ENCODE measurements at places on chromosomes 12 and 14.

DNA sequence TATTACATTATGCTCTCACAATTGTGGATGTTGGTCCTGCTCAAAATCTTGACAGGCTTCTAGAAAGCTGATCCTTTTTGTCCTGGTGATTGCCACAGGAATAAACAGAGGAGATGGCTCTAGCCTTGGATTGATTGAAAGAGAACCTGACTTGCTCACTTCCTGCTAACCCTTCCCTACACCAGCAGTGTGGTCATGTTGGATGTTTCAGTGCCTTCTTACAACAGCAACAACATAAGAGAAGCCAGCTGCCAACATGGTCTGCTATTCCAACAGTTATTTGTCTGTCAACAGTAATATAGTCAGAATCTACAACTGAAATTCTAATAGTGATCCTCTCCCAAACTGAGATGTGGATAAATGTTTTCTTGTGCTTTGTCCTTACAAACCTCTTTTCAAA lies 311.6 kb upstream of the DIO2 start:
- DNase-seq: no peak

GRCh38 chr14:102231476-102232347 lies 73.3 kb downstream of the MOK start:
- no peak for DNase-seq

GRCh38 chr12:110079477-110080400 lies 31.4 kb upstream of the C12orf76 start:
- no peak for DNase-seq

DNA sequence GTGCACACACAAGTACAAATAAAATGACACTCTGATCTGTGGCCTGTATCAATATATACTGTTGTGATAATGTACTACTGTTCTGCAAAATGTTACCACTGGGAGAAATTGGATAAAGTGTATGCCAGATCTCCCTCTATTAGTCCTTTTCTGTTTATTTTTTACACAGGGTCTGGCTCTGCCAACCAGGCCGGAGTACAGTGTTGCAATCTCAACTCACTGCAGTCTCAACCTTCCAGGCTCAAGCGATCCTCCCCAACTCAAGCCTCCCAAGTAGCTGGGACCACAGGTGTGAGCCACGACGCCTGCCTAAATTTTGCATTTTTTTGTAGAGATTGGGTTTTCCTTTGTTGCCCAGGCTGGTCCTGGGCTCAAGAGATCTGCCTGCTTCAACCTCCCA lies 1.9 kb downstream of the NT5DC3 start:
- DNase-seq: no peak

GRCh38 chr14:91223028-91223783 lies 21.3 kb downstream of the GPR68 start:
- no peak for DNase-seq
